ENCODE measurements at places on chromosomes 2 and 18.

- no peak for DNase-seq
Measured at GRCh38 chr2:46334389-46335271, 37.4 kb downstream of the EPAS1 start.

GRCh38 chr2:120483355-120483754 is 137.4 kb downstream of the INHBB start:
- no peak for DNase-seq

DNA sequence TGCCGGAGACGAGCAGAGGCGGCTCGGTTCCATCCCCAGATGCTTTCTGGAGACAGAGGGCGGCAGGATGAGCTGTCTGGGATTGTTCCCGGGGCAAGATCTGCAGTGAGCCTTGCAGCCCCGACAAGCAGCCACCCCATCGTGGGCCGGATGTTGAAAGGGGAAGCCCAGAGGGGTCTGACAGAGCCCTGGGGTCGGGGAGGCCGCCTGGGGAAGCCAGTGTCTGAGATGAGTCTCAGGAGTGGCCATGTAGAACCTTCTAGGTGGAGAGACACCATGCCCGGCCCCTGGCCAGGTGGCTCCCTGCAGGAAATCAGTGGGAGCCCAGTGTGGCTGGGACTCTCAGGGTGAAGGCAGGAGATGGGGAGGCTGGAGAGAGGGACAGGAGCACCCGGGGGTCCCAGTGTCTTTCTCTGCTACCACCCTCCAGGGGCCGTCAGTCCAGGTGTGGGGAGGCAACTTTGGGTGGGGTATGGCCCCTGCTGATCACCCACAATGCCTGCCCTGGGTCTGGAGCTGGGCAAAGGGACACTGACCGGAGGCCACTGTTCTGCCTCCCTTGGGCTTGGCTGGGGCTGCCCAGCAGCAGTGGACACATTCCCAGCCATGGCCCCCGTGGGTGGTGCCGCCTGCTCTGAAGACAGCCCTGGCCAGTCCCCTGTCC is 128.3 kb upstream of the HS6ST1 start:
- no peak for DNase-seq

DNA sequence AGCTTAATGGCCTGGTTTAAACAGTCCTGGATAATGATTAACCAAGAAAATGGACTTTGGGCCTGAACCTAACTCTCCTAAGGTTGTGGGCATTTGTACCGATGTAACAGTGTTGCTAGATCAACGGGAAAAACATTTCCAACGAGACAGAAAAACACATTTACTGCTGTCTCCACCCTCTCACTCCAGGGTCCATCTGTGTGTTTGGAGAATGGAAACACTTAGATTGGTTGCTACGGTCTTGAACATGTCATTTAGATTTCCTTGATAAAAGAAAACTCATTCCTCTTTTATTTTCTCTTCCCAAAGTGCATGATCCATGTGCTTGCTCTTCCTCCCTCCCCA is 88.0 kb downstream of the SOCS6 start:
- DNase-seq: no peak

GRCh38 chr2:86370579-86370978 is 33.2 kb upstream of the REEP1 start:
- no peak for DNase-seq

DNA sequence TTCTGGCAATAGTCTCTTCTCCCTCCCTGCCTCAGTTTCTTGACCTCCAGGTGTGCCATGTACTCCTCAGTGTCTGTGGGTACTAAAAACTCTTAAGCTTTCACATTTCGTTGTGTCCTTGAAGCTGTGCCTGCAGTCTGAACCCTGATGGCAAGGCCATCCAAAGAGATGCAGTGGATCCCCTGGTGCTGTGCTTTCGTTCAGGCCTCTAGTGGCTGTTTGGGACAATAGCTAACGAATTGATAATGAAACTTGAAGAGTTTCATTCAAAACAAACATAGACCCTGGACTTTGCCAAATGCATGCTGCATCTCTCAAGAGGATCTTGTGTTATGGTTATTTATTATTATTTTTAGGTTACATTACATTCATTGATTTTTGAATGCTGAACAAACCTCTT is 523.1 kb upstream of the FSIP2 start:
- DNase-seq: no peak
